ENCODE measurements at places on chromosomes 6 and 20.
A peak's percentile ranks its signal among the peaks of the same experiment; 100 is the strongest.

DNA sequence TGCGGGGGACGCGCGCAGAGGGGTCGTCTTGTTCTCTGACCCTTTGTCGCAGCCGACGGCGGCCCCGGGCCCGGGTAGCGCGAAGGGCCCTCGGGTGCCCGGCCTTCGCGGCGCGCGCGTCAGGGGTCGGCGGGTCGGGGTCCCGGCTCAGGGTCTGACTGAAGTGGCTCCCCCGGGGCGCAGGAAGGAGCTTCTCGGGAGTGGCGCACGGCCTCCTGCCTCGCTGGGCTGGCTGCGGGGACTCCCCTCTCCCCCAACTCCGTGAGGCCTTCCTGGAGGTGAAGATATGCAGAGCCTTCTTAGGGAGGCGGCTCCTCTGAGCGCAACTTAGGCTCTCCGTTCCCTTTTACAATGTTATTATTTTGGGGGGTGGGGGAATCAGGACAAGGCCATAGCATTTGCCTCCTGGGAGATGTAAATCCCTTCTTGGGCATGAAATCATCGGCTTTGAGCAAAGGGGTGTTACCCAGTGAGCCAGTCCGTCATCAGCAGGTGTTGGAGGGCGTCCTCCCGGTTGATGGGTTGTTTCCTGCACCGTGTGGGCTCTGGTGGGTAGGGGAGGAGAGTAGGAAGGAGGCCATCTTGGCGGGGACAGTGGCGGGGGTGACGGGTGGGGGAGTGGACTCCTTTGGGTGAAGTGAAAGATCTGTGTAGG, 523 bp downstream of the CDS2 start:
- peak; percentile 20 for DNase-seq

DNA sequence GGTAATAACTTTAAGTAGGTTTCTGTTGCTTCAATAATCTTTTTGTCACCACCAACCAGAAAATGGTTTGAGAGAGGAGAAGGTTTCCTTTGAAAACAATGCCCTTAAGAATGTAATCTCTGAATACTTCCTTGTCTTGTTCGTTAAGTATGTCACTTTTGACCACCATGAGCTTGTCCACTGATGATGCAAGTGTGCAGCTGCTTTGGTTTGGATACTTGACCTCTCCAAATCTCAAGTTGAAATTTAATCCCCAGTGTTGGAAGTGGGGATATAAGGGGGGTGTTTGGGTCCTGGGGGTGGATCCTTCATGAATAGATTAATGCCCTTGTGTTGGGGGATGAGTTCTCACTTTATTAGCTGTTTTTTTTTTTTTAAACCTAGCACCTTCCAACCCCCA, 985.4 kb downstream of the EPHA7 start:
- no peak for DNase-seq

DNA sequence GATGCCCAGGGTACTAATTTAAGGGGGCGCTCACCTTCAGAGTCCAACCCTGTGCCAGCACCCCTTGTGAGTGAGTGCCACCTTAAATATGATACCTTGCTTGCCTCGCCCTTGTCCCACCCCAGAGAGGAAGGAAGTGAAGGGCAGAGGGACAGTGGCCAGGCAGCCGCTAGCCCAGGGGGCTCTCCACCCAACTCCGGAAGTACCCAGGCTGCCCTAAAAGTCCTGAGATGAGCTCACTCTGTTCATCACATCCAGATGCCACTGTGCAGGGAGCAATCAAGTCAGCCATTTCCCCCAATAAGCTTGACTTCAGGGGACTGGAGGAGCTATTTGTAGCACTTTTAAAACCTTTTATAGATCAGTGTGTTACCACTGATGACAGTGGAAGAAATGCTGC, 25.0 kb upstream of the STX16 start:
- DNase-seq, result no peak

GRCh38 chr20:32473231-32474008, 111.7 kb downstream of the NOL4L start:
- no peak for DNase-seq

DNA sequence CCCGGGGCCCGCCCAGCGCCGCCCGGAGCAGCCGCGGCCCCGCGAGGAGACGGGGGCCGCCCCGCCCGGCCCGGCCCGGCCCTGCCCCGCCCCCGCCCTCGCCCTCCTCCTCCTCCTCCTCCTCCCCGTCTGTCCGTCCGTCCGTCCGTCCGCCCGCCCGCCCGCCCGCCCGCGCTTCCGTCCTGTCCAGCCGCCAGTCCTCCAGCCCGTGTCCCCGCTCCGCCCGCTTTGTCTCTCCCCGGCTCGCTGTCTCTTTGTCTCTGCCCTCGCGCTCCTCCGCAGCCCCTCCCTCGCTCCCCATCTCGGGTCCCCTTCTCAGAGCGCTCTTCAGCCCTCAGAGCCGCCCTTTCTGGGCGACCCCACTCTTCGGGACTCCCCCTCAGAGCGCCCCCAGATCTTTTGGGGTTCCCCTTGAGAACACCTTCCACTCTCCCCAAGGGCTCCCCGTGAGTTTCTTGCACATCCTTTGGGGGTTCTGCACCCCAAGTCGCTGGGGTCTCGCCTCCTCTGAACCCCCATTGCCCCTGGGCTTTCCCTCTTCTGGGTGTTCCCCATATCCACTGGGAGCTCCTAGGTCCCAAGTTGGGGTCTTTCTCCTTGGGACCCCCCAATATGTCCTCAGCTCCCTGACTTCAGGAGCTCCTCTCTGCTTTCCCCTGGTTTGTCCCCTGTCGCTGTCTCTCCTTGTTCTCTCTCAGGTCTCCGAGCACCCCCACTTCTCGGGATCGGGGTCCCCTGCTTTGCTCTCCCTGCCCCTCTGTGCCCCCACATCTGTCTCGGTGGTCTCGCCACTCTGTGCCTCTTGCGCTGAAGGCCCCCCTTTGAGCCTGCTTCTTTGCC, 79.5 kb upstream of the MYL9 start:
- peak; percentile 30 for DNase-seq

DNA sequence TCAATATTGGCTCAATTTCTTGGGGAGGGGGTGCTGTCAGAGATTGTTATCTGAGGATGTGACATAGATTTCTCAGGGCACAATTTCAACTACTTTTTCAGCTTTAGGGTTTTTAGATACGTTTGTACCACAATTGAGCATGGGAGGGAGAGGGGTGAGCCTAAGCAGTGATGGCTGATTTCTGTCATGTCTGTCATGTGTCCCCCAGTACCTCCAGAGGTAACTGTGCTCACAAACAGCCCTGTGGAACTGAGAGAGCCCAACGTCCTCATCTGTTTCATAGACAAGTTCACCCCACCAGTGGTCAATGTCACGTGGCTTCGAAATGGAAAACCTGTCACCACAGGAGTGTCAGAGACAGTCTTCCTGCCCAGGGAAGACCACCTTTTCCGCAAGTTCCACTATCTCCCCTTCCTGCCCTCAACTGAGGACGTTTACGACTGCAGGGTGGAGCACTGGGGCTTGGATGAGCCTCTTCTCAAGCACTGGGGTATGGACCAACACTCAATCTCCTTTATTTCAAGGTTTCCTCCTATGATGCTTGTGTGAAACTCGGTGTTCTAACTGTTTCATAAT, 3.4 kb downstream of the HLA-DRA start:
- no peak for DNase-seq

- DNase-seq, result peak; percentile 27
Observed at GRCh38 chr6:79233611-79234149, 802 bp downstream of the HMGN3 start.

DNA sequence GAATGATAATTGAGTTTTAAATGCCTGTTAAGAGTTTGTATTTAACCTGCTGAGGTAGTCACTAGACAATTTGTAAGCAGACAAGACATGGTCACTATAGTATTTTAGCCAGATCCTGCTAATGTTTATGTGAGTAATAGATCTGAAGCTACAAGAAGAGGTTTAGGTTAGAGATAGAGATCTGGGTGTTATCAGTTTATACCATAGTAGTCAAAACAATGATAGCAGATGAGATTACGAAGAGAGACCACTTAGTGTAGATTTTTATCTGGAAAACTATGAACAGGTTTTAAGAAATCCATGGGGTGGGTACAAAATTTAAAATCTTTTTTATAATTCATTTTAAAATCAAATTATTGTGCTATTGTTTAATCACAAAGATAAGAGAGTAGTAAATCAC, 47.5 kb downstream of the PHIP start:
- no peak for DNase-seq

DNA sequence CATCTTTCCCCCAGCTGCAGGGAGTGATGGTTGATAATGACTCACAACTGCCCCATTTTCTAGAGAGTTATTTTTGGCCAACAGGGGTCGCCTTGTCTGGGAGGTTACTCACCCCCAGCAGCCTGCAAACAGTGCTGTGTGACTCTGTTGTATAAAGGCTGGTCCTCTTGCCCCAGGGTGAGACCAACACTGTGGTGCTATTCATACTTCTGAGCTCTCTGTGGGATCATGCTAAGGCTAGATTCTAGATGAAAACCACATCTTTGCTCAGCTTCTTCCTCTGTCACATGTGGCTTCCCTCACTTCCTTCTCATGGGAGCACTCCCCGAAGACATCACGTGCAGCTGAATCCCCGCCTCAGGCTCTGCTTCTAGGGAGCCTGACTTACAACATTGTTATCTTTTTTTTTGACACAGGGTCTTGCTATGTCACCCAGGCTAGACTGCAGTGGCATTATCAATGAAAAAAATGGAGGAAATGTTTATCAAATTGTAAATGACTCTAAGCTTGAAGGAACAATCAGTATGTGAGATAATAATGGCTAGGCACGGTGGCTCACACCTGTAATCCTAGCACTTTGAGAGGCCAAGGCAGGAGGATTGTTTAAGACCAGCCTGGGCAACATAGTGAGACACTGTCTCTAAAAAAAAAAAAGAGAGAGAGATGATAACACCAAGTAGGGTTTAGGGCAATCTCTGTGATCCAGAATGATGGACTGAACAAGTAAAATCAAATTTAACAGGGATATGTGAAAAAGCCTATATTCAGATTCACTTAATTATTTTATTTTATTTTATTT, 55.7 kb upstream of the SLC23A2 start:
- DNase-seq, result peak; percentile 46

GRCh38 chr6:90811596-90812226, 224.8 kb upstream of the MAP3K7 start:
- no peak for DNase-seq

DNA sequence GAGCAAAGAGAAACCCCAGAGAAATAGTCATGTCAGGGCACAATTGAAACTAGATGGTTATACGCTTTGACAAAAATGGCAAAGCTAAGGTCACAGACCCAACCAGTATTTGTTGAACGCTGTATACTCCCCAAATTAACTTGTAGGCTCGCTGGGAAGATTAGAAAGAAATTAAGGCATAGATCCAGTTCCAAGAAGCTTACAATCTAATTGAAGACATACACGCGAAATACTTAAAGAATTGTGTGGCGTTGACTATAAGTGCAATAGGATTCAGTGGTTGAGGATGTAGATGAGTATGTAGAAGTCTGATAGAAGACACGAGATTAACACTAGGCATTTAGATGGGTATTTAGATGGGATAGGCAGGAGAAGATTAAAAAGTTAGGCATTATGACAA, 525 bp downstream of the FAM229B start:
- no peak for DNase-seq

GRCh38 chr20:3161316-3162079, 1.8 kb upstream of the FASTKD5 start:
- DNase-seq, result no peak

DNA sequence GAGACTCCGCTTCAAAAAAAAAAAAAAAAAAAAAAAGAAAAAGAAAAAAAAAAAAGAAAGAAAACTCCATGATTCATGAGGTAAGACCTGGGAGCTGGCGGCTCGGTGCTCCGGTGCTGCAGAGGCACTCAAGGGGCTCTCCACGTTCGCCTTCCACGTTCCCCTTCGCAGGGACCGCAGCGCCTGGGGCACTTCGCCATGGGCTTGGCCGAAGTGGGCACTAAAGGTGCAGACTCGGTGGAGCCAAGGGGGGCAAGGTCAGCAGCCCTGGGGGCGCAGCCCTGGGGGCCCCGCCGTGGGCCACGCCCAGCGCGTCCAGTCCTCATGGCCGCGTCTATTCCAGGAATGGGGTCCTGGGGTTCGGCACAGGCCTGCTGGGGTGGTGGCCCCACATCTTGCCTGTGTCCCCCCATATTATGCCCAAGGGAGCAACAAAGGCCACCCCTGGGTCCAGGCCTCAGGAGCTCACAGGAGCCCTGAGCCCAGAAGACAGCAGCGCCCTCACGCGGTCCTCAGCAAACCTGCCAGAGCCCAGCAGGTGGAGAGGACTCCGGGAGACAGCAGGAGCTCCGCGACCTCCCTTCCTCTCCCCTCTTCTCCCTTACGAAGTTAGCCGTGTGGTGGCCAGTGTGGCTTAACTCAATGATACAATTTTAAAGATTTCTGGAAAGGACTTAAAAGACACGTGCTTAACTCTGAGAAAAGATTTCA, 21.9 kb downstream of the ZBTB46 start:
- no peak for DNase-seq

GRCh38 chr20:47055699-47056369, 161.2 kb downstream of the EYA2 start:
- no peak for DNase-seq

DNA sequence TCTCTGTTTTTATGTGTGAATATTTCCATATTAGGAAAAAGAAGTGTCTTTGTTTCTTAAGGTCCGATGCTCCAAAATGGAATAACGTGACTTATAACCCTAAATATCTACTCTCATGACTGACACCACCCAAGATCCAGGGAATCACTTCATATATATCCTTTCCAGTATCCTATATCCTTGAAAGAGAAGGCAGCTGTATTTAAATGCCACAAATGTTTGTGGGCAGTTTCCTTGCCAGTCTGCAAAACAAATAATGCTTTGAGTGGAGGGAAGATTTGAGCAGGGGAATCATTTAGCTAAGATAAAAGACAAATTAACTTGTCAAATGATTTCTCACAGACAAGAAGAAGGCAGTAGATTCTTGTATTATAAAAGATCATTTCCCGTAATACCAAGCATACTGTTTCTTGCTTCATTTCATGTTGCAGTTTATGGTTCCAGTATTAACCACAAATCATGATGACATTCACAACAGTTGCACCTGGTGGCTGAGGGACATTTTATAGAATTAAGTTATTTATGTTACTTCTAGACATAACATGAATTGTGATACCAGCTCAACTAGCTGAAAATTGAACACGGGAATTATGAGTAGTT, 30.0 kb upstream of the FABP7 start:
- no peak for DNase-seq

- DNase-seq, result no peak
Observed at GRCh38 chr6:64266351-64266821, 630.8 kb downstream of the PHF3 start.
